ENCODE measurements at places on chromosomes 12 and 14.

- no peak for DNase-seq
These were observed 6.0 kb downstream of the CLMN start for GRCh38 chr14:95313707-95314106.

- peak; percentile 79 for DNase-seq
These were observed 22.2 kb upstream of the GPR132 start for GRCh38 chr14:105087308-105087962.

GRCh38 chr12:100574187-100575074, 947 bp downstream of the GAS2L3 start:
- peak; percentile 26 for DNase-seq

- DNase-seq = no peak
These were observed 182.6 kb downstream of the ETV6 start for GRCh38 chr12:11832093-11832492.

DNA sequence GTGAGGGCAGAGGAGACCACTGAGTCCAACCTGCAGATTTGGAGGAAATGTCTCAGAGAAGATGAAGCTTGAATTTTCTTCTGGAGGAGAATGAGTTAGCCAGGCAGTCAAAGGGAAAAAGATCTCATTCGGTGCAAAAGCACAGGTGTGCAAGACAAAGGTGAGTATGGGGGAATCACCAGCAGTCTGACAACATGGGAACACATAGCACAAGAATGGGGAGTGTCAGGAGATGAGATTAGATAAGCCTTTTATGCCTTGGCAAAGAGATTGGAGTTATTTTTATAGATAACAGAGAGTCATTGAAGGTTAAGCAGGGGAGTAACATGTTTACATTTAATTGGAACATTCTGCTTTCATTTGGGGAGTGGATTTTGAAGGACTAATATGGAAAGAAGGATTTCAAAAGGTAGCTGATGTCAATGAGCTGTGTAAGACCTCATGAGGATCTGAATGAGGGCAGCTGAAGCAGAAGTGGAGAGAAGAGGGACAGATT, 171.3 kb upstream of the NTF3 start:
- no peak for DNase-seq

- DNase-seq = peak; percentile 86
These were observed 106.4 kb downstream of the ARF6 start for GRCh38 chr14:49999146-49999761.

DNA sequence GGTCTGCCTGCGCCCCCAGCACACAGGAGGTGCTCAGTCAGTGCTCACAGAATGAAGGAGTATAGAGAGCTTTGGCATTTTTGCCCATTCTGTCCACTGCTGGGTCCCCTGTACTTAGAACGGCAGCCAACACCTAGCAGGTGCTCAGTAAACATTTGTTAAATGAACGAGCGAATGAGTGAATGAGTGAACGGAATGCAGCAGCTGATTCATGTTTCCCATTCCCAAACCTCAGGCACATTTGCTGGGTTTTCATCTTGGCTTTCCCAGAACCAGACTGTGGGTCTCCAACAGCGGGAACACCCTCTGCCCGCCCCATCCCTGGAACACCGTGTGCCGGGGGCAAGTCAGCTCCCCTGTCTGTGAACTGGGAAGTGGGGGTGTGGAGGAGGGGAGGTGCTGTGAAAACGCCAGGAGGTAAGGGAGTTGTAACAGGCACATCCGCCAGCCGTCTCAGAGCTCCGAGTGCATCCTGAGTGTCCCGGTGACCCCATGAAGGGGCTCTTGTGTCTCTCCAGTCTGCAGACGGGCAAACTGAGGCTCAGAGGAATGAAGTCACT, 47.3 kb downstream of the SCARB1 start:
- no peak for DNase-seq

DNA sequence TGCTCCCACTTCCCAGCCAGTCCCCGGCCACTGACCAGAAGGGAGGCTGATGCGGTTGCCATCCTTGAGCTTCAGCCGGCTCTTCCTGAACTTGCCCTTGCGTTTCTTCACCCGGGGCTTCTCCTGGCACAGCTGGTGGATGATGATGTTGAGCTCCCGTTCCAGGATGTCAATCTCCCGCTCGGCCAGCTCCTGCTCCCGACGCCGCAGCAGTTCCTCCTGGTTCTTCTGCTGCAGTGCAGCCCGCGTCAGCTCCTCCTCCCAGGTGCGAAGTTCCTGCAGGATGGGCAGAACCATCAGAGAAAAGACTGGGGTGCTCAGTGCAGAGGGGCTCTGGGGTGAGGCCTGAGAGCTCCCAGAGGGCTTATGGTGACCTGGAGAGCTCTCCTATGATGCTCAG, 67.0 kb downstream of the MAP3K9 start:
- no peak for DNase-seq

DNA sequence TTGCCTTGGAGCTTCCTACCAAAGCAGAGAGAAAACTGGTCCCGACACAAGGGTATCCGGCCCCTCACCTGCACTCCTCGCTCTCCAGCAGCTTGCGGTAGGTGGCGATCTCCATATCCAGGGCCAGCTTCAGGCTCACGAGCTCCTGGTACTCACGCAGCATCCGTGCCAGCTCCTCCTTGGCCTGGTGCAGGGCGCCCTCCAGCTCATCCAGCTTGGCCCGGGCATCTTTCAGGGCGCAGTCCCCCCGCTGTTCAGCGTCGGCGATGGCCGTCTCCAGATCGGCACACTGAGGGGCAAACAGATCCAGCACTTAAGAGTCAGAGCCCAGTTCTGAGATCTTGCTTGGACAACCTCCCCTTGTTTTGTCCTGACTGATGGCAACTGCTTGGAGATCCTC, 13.7 kb downstream of the KRT72 start:
- DNase-seq = no peak

GRCh38 chr12:127205781-127206555, 1061.0 kb upstream of the TMEM132C start:
- DNase-seq = no peak

GRCh38 chr12:101854747-101855146, 22.6 kb upstream of the DRAM1 start:
- no peak for DNase-seq

DNA sequence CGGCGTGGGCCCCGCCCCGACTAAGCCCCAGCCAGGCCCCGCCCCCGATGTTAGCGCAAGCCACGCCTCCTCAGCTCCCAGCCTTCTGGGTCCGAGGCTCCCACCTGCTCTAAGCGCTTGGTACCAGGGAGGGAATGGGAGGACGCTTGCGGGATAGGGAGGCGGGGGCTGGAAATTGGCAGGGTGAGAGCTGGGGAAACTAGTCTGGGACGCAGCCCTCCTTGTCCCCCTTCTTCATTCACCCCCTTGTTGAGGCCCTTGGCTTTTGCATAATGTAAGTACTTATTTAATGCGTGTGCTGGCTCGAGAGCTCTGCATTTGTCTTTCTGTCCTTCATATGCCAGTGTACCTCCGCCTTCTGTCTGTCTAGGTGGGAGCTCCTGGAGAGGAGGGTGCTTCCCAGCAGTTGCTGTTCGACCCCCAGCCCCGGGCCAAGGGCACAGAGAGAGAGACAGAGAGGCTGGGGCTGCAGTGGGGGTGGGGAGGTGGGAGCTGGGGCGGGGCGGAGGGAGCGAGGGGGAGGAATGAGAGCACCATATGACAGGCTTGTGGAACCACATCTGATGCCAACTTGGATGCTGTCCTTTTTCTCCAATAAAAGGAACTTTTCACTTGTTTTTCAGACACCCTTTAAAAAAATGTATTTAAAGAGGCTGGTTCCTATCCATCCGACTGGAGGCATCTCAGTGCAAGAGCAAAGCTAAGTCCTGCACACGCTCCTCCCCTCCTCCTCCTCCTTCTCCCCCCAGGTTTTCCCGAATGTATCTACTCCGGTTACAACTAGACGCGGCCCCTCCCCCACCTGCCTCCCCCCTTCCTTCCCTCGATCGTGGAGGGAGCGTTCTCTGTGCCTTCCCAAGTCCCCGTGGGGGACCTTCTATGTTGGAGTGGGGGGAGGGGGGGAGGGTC, 25.6 kb upstream of the MAP1LC3B2 start:
- DNase-seq = peak; percentile 94

DNA sequence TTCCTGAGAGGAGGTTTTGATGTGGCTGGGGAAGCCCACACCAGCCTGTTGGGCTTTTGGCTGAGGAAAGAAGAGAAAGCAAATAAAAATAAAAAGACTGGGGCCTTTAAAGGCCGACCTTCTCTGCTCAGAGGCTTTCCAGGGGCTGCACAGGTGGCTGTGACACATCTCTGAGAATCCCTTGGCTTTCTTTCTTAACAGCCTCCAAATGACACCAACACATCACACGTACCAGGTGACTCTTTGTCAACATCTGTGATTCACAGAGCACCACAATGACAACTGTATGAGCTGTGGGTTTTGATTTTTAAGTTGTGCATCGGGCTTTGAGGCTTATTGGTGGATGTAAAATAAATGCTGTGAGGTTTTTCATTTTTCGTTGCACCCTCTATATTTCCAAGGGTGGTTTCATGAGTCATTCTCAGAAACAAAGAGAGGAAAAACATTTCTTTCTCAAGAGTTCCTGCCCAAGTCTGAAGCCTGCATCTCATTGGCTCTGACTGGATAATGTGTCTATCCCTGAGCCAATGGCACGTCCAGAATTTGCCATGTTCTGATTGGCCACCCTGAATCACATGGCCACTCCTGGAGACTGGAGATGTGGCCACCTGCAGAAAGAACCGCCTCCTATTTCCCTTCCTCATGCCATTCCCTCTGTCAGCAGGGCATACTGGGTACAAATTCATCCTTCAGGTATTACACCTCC, 349.0 kb downstream of the GLT1D1 start:
- no peak for DNase-seq

GRCh38 chr14:92551044-92551841, 37.7 kb downstream of the RIN3 start:
- DNase-seq = peak; percentile 76

DNA sequence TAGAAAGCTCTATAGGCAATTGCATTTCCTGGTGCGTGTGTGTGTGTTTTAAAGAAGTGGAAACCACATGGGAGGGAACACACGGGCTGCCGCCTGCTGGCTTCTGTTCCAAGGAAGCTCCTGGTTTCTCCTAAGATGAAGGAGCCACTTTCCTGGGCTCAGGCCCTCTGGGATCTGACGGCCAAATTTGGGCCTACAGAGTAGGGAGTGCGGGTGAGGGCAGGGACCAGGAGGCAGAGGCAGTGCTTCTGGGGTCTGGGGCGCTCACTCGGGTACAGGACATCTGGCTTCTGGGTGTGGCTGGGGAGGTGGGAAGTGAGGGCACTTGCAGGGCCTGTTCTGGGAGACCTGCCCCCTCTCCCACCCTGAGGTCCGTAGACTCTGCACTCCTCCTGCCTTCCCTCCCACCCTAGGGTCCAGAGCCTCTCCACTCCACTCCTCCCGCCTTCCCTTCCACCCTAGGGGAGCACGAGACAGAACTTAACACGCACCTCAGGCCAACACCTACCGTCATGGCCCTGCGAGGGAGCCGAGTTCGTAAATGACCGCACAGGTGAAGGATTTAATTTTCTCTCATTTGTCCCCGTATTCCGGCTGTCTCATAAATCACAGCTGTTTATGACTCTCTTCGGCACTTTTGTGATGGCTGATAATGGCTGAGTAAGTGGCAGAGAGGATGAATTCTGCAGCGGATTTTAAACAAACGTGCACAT, 127.7 kb downstream of the KIF26A start:
- no peak for DNase-seq

DNA sequence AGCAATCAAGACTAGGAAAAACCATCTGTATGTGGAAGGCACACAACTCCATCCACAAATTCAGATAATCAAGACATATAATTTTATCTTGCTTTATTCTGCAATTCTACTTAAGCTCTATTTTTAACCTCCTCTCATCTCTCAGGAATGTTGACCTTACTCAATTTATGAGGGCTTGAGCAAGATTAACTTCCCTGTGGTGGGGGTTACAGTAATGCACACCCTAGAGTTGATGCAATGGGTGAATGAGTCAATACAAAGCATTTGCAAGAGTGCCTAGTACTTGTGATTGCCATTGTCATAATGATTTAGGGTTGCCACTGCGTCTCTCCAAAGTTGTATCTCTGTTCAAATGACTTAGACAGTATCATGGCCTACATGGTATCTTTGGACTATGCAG, 1598.4 kb upstream of the TMEM132C start:
- no peak for DNase-seq

DNA sequence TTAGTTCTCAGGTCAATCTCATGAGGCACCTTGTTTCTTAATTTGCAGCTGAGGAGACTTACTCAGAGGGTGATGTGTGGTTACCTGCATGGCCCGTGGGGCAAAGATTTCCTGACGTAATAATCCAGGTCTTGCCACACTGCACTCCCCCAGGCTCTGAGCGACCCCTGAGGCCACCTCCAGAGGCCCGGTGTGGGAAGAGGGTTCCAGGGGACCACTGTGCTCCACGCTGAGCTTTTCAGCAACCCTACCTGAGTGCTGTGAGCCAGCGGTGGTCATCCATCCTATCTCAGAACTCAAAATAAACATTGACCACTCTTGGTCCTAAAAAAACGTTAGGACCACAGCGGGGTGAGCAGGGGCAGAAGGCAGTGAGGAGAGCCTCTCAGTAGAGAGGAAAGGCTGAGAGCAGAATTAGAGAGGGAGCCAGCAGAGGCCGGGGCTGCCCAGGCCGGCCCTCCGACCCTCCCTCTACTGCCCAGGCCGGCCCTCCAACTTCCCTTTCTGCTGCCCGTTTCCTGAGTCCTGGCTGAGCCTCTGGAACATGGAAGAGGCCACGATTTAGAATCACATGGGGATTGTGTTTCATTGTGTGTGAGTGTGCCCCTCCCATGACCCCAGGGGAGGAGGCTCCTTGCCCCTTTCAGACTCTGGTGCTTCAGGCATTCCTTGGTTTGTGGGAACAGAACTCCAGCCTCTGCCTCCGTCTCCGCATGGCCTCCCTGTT, 188.2 kb upstream of the DIO3 start:
- no peak for DNase-seq

GRCh38 chr14:33950320-33951182, at the start of gene EGLN3:
TSS of gene EGLN3 (minus strand) at chr14:33951074. CDS start at chr14:33950752, 322 bp downstream.
- peak; percentile 86 for DNase-seq

DNA sequence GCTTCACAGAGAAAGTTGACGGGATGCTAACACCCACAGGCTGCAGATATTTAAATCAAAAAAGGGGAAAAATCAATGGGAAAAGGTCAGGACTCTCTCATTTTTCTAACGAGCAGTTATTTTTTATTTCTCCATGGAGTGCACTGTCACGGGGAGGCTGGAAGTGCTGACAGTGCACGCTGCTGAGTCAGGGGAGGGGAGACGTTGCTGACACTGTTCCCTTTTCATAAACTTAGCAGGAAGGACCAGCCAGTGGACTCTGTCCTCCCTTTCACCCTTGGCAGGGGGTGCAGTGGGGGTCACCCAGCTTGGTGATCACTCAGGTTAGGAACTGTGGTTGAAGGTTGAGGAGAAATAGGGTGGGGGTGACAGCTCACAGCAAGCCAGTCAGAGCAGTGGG, 65.6 kb upstream of the FUT8 start:
- no peak for DNase-seq

- DNase-seq = no peak
These were observed 169.2 kb upstream of the MYL2 start for GRCh38 chr12:111089616-111090015.

- DNase-seq = no peak
These were observed 31.3 kb upstream of the DLK1 start for GRCh38 chr14:100695423-100695738.

- DNase-seq = peak; percentile 50
These were observed 128.1 kb upstream of the AMIGO2 start for GRCh38 chr12:47207829-47208248.

- peak; percentile 42 for DNase-seq
These were observed 51.6 kb downstream of the GPATCH2L start for GRCh38 chr14:76203086-76204001.

GRCh38 chr12:115799610-115800009, 477.9 kb downstream of the MED13L start:
- DNase-seq = no peak

All from GM13976 (cell line).